ENCODE measurements at places on chromosomes 2 and 18. TPM values are rescaled to one million over a fixed set of nuclear protein-coding genes. Genes with fewer than 3 reads are reported as not detected.

- DNase-seq = no peak
- no peaks in the 10 kb centered on the region for H3K4me1 ChIP-seq
- no peak overlapping the region for H3K27ac ChIP-seq
- no peaks in the 10 kb centered on the region for H3K27me3 ChIP-seq
Measured at GRCh38 chr2:178426388-178426787, 24.6 kb downstream of the PRKRA start.

GRCh38 chr18:45359275-45360009 lies 255.8 kb upstream of the SLC14A2 start:
- no peak overlapping the region for H3K4me3 ChIP-seq
- DNase-seq = peak; percentile 70
- H3K4me1 ChIP-seq = peaks cover 41% of the 10 kb centered on the region
- H3K27ac ChIP-seq = peak overlapping the region; percentile 69
- no peaks in the 10 kb centered on the region for H3K27me3 ChIP-seq

DNA sequence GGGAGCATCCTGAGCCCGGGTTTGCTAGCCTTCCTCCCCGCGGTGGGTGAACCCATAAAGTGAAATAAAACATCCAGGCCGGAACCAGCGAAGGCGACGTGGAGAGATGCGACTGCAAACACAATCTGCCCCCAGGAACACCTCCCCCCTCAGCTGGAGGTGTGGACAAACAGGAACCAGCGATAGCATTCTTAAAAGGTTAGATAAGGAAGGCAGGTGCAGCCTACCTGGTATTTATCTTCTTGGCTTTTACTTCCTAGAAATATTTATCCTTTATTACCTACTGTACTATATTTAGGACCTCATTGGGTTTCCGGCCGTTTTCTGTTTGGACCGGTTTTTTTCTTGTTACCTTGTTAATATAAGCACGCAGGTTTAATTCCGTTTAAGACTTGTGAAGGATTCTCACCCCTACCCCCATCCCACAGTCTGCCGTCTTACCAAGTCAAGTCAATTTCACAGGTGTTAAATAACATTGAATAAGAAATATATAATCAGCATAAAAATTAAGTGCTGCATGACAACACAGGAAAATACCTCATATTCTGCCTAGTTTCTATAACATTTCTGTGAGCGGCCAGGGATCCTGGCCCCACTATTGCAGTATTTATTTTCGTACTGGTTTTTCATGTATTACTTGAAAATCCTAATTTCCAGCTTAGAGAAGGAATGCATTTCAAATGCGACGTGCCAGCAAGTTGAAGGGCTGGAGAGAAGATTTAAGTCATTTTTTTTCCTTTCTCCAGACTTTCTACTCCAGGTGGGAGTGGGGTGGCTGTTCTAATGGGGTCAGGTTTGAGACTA lies 224.0 kb upstream of the ID2 start:
- H3K27ac ChIP-seq = peak overlapping the region; percentile 39
- H3K4me1 ChIP-seq = peaks cover 8% of the 10 kb centered on the region
- H3K4me3 ChIP-seq = no peak overlapping the region
- no peaks in the 10 kb centered on the region for H3K27me3 ChIP-seq
- H3K36me3 ChIP-seq = no peaks in the 10 kb centered on the region

- H3K36me3 ChIP-seq = no peaks in the 10 kb centered on the region
- H3K4me1 ChIP-seq = peaks cover 47% of the 10 kb centered on the region
- no peak overlapping the region for H3K27ac ChIP-seq
Measured at GRCh38 chr2:15730545-15731212, 139.0 kb downstream of the DDX1 start.

- H3K27me3 ChIP-seq = no peaks in the 10 kb centered on the region
- no peaks in the 10 kb centered on the region for H3K36me3 ChIP-seq
- H3K4me1 ChIP-seq = no peaks in the 10 kb centered on the region
Measured at GRCh38 chr2:240620859-240621258, 4.4 kb upstream of the GPR35 start.

DNA sequence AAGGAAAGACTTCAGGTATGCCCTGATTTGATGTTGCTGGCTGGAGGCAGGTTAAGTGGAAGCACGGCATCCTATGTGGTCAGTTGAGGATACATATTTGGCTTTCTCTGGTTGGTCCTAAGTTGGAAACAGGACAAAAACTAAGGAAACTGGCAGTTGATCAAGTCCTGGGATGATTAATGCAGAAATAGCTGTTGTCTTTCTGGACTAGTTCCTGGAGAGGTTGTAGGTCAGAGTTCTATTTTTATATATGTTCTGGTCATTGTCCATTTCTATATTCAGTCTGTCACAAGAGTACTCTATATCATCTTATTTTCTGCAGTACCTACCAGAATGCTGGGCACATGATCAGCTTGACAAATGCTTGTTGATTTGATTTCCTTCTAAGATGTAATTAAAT lies 4.0 kb upstream of the SLC35F5 start:
- no peak overlapping the region for H3K4me3 ChIP-seq
- no peaks in the 10 kb centered on the region for H3K36me3 ChIP-seq

Gene MPP4
- 0.19 TPM for polyA plus RNA-seq

Gene OSR1
- 45.7 TPM for polyA plus RNA-seq

Measured in hepatocyte (in vitro differentiated cells).